ENCODE measurements at places on chromosomes 2 and 18.

- peak; percentile 30 for DNase-seq
These were observed 136.8 kb upstream of the OTOS start for GRCh38 chr2:240277073-240277806.

- DNase-seq: no peak
These were observed 37.6 kb upstream of the PAX3 start for GRCh38 chr2:222336442-222336841.

GRCh38 chr2:70019096-70019495 is 57.7 kb upstream of the ASPRV1 start:
- no peak for DNase-seq

DNA sequence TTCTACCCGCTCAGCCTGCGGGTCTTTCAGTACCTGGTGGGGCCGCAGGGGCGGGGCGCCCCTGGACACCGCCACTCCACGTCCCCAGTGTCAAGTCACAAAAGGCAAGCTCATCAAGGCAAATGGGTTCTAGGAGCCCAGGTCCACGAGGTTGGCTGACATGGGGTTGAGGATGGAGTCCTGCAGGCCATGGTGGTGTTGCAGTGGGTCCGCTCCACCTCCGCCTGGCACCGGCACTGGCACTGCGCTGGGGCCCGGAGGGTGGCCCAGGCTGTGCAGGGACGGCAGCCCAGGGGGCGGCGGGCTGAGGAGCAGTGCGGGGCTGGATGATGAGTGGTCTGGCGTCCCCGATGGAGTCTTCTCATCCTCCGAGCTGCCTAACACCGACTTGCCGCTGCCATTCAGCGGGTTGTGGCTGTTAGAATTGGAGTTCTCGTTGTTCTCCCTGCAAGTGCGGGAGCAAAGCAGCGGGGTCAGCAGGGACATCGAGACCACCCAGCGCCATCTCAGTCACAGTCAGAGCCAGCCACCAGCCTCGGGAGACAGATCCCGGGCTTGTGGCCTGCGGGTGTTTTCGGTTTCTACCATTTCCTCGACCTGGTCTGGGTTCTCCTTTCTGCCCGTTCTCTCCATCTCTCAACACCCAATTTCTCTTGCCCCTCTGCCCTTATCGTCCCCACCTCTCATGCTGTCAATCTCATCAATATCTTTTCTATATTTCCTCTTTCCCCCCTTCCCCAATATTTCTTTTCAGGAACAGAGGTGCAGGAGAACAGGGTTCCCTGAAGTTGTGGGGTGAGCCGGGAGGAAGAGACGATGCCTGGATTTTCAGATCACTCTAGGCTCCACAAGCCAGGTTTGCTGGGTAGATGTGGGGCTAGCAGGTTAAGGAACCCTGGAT is 3.0 kb downstream of the SIX2 start:
- DNase-seq: no peak

- DNase-seq: no peak
These were observed 133.7 kb upstream of the SETBP1 start for GRCh38 chr18:44546954-44547353.

DNA sequence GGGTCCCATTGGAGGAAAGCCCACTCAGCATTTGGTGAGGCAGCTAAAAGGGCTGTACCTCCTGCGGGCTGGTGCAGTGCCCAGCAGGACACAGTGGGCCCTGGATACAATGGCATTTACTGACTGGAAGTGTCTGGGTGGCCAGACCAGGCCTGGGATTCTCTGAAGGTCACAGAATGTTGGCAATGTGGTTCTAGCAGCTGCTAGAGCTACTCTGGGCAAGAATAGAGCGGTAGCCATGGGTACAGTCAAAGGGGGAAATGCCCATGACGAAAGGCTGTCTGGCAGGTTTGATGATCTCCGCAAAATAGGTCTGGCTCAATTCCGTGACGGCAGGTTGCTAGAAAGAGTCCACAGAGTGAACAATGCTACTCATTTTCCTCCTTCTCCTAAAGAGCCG is 241.8 kb downstream of the AFF3 start:
- DNase-seq: no peak

- no peak for DNase-seq
These were observed 26.8 kb upstream of the INHBB start for GRCh38 chr2:120319123-120319522.

DNA sequence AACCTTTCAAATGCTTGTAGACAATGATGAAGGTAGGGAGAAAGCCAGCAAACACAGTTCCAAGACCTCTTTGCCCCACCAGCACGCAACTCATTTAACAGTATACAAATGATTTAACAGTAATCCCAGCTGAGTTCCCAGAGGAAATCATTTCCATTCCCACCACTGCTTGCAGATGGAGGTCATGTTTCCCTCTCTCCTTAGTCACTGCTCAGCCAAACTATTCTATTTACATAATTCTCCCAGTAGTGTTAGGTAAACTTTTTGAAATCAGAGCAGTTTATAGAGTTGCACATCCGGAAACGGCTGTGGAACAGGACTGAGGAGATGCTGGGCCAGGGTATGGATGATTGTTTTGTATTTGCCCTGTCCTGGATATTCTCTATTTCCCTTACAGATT is 328.5 kb downstream of the FIGN start:
- DNase-seq: no peak

DNA sequence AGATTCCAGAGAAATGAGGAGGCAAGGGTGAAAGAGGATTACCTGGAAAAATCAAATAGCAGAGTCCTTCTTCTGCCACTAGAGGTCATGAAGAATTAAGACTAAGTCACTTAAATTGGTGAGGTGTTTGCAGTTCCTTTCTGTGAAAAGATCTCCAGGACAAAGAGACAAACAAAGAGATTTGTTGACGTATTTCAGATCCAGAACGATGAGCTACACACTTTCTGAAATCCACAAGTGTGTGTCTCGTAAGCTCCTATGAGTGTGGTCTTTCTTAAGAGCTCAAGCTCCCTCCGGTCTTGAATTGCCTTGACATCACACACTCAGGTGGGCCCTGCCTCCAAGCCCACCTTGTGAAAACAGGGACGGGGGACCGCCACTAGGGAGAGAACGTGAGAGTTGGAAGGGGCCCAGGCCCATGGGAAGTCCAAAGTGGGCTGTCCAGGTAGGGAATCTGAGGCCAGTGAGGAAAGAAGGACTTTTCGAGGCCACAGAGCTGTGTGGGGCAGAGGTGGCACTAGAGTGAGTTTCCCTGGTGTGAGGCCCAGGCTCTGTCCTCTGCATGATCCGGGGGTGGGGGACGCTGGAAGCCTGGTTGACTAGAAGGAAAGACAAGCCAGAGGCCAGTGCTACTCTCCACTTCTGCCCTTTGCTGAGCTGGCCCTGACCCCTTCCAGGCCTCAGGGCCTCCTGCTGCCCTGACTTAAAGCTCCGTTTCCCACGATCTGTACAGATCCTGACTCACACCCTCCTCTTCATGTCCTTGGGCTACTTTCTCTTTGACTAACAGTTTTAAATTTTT is 168.1 kb upstream of the NCK2 start:
- DNase-seq: peak; percentile 76

- peak; percentile 90 for DNase-seq
These were observed 86.4 kb downstream of the XRCC5 start for GRCh38 chr2:216195565-216196029.

DNA sequence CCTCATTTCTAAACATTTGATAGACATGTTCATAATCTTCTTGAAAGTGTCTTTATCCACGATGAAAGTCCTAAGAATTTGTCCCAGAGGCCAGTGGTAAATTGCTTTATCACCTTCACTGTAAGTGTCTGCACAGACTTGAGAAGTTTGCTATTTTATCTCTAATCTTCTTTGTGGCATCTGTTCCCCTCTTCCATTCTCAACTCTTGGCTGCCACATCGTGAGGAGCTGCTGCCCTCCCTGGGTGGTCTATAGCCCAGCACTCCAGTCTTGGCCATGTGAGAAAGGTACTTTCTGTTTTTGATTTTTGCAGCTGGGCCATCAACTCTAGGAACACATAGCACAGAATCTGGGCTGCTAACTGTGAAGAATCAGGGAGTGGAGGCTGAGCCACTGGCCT is 45.5 kb downstream of the SLC14A2 start:
- DNase-seq: no peak

DNA sequence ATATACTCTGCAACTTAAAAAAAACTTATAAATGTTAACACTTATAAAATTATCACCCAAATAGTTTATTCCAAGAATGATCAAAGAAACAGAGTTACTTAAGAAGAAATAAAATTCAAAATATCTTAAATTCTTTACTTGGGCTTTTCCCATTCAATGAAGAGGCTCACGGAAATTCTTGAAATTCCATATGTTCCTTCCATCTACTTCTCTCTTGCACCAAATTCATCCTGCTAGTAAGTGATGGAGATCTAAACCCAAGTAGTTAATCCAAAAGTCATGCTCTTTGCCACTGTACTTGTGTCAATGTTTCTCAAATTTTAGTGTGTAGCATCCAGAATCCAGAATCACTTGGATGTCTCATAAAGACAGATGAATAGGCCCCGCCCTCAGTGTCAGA is 465.9 kb downstream of the TXNL1 start:
- no peak for DNase-seq

DNA sequence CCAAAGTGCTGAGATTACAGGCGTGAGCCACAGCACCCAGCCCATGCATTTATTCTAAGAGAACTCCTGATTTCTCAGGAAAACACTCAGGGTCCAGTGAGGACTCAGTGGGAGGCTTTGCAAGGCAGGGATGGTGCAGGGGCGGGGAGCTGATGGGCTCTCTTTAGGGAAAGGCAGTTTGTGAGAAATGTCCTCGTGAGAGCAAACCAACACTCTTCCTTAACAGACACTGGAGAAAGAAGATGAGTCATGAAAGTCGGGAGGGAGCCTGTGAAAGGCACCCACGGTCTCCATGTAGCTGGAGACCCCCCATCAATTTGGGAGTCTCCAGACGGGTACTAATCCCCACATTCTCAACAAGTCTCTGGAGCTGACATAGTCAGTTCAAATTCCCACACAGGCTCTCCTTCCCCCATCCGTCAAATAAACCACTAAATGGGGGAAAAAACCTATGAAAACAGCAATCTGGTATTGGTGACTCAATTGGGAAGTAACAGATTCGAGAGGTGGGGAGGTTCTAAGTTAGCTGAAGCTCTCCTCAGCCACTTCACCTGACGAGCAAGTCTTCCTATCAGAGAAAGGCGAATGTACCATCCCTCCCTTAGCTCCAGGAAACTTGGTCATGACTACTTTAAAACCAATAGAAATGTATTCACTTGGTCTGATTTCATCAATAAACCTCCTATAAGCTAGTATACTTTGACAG is 11.0 kb upstream of the CREG2 start:
- DNase-seq: no peak

- DNase-seq: no peak
These were observed 90.4 kb downstream of the SLC8A1 start for GRCh38 chr2:40361478-40361877.

GRCh38 chr18:60892855-60893254 is 440.4 kb upstream of the CDH20 start:
- peak; percentile 49 for DNase-seq

DNA sequence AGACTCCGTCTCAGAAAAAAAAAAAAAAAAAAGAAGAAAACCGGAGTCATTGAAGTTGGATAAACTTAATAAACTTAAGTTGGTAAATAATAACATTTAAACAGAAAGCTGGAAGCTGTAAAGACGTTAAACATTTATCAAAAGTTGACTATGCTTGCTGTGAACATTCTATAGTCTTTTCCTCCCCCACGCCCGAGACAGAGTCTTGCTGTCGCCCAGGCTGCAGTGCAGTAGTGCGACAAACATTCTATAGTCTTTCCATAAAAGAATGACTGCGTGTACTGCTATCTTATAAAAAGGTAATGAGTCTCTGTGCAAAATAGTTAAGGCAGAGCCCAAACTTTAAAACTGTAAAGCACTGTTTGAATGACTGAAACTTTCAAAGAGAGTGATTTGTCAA is 45.2 kb downstream of the PPP4R1 start:
- DNase-seq: no peak

All from kidney tubule cell (primary cell).